ENCODE measurements at places on chromosomes 1 and 21.

DNA sequence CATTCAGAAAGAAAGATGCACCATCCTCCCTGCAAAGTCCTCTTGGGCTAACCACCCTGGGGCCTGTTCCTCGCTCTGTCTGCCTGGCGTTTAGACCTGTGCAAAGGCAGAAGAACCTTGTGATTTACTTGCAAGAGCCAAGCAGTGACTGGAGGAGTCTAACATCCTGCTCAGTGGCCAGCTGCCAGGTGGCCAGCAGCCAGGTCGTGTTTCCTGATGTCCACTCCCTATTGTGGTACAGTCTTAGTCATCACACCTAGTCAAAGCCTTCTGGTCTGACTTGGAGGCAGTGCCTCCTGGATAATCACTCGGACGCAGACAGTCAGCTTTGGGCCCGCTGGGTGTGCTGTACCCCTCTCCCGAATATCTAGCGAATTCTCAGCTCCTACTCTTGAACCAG is 118.1 kb downstream of the PGBD5 start:
- DNase-seq: peak; percentile 17

DNA sequence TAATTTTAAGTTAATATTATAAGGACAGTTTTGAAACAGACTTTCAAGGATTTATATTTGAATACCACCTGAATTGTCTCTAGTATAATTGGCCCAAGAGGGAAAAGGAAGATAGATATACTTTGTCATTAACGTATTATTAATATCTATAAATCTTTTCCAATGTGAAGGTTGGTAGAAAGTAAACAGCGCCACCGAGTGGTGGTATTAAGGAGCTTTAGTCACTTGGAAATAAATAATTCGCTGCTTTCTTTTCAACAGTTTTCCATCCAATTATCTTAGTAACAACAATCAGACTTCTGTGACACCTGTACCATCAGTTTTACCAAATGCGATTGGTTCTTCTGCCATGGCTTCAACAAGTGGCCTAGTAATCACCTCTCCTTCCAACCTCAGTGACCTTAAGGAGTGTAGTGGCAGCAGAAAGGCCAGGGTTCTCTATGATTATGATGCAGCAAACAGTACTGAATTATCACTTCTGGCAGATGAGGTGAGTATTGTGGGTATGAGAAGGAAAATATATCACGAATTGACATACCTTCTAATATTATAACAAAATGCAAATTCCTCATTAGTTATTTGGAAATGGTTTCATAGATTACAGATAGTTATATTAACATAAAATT is 37.7 kb downstream of the SH3GLB1 start:
- no peak for DNase-seq

DNA sequence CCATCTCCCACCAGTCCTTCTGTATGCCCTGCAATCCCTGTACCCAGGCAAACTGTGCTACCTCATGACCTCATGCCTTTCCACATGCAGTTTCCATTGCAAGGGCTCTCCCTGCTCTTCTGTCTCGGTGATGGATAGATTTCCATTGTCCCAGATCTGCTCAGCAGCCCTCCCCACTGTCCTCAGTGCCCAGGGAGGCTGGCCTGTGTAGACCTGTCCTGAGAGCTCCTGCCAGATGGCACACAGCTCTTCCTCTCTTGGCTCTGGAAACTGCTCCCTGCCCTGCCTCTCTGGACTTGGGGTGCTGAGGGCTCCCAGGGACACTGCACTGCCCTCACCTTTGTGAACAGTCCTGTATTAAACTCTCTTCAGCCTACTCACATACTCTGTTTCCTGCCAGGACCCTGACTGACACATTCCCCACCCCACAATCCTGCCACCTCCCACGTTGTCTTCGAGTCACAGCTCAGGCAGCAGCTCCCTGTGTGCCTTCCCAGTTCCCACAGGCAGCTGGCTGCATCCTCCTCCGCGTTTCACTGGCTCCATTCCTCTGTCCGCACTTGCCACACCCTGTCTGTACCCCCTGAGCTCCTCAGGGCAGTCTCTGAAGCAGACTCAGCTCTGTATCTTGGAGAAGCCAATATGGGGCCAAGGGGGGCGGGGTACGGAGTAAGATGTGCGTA is 57.0 kb downstream of the SPATA46 start:
- DNase-seq: no peak

DNA sequence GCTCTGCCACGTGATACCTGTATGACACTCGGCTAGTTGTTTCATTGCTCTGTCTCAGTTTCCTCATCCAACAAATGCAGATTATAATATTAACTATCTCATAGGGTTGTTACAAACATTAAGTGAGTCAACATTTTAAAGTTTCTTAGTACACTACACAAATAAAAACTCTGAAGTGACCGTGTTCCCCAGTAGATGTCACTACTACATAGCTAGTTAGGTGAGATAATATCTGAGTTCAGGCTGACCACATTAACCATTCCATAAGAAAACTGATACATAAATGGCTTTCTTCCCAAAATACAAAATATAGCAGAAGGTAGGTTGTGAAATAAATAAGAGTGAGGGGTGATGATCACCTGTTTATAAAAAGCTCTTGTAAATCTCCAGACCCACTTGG is 214.1 kb downstream of the NUF2 start:
- no peak for DNase-seq

GRCh38 chr1:246726881-246727280 is 2.7 kb downstream of the SCCPDH start:
- no peak for DNase-seq

DNA sequence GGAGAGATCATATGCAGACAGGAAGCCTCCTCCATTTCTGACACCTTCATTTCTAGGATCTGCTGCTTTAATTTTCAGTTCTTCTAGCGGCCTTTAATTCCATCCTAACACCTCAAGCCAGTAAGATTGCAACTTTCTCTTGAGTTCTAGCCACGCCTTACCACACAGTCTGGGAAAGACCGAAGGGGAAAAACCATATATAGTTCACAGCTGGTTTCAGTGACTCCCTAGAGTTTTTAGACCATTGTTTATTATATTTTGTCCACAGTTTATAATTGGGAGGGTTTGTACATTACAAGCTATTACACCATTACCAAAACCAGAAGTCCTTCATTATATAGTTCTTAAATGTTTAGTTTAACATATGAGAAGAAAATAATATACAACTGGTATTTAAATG is 37.5 kb downstream of the DPH5 start:
- DNase-seq: no peak

- no peak for DNase-seq
Observed at GRCh38 chr21:35206141-35207125, 157.3 kb upstream of the RUNX1 start.

GRCh38 chr1:197778366-197778945 is 3.2 kb upstream of the DENND1B start:
- DNase-seq: no peak

- peak; percentile 1 for DNase-seq
Observed at GRCh38 chr1:75083848-75084514, 50.2 kb upstream of the LHX8 start.

DNA sequence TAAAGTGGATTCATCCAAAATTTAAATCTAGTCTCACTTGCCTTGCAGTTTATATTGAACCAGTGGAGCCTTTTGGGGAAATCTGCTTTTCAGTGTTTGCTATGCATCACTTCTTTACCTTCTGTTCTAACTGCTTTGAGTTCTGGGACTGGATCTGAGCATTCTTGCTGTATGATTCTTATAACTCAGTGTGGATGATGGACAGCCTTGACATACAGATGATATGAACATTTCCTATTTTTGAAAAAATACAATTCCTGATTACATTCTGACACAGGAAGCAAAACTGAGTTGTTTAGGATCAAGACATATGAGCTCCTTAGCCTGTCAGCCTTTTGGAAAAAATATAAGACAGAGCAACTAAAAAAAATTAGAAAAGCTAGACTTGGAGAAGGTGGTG is 115.2 kb downstream of the DISP1 start:
- DNase-seq: no peak

- DNase-seq: no peak
Observed at GRCh38 chr1:73778471-73778870, 419.5 kb downstream of the LRRIQ3 start.

DNA sequence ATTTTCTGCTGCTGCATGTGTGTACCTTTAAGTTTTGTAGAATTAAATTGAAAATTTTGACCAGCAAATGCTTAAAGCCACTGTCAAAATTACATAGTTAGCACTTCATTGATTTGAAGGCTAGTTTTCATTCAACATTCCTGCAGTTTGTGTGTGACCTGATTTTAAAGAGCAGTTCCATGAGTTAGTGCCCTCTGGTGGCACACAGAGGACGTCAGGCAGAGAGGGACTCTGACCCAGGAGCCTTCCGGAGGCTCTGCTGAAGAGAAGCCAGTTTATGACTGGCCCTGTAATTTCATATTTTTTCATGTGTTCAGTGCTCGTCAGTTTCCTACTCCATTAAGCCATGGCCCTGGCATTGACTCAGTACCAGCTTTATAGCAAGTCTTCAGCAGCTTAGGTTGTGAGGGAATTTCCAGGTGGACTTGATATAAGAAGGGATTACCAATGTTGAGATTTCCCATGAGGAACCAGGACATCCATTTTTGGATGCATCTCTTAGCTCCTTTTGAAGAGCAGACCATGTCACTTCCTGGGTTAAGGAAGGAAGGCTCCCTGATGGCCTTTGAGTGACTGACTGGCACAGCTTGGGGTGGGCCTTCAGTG is 104.7 kb downstream of the CAMTA1 start:
- DNase-seq: no peak

- peak; percentile 20 for DNase-seq
Observed at GRCh38 chr1:192311281-192311680, 5.5 kb upstream of the RGS21 start.

GRCh38 chr1:65045022-65045817 is 78.9 kb upstream of the JAK1 start:
- no peak for DNase-seq

DNA sequence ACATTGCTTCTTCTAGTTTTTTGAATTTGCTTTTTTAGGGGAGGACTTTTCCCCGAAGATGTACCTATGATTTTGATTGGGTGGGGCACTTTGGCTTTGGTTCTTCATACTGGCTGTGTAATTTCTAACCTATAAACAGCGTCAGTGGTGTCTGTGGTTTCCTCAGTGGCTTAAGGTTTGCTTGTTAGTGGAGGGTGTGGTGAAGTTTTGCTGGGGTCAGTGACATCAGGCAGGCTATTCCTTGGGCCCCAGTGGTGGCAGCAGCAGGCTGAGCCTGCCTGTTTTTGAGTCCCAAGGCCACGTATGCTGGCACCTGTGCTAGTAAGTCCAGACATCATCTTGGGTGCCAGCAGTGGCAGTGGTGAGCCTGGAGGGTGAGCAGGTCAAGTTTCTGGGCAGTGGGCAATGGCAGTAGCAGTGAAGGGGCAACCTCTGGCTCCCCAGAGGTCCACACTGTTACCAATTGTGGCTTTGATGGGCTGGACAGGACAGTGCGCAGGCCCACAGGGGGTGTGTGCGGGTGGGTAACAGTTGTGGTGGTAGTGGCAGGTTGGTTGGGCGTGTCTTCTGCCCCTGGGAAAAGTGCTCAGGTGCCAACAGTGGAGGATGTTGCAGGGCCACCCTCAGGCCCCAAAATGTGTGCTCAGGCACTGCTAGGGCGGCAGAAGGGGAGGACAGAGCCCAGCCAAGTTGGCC is 54.9 kb upstream of the B3GALT2 start:
- no peak for DNase-seq

DNA sequence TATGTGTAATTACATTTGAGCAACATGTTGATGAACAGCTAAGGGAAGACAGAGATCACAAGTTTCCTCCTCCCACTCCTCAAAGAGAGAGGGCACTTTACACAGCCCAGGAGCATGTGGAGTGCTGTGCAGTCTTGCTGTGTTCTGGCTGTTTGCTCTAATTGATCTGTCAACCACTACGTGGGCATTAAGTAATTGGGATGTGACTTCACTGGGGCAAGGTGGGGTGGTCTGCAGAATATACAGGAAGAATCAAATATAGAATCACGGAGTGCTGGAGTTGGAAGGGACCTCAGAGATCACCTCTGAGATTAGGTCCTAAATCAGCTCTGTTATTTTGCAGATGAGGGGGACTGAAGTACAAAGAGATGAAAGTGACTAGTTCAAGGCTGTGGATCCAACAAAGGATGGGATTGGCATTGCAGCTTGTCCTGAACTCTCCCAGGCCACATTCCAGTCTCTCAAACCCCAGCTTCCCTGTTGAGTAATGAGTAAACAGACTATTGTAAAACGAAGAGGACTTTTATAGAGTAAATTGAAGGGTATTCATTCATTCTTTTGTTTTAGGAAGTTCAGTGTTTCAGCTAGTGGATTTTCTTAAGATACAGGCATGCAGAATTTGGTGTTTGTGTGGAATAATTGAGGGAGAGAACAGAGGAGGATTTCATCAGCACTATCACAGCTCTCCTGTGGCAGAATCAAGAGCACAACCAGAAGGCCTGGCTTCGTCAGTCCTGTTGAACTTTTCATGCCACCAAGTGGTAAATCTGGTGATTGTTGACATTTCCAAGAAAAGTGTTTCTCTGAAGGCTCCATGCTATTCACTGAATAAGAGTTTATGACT is 22.4 kb downstream of the NOS1AP start:
- DNase-seq: no peak

DNA sequence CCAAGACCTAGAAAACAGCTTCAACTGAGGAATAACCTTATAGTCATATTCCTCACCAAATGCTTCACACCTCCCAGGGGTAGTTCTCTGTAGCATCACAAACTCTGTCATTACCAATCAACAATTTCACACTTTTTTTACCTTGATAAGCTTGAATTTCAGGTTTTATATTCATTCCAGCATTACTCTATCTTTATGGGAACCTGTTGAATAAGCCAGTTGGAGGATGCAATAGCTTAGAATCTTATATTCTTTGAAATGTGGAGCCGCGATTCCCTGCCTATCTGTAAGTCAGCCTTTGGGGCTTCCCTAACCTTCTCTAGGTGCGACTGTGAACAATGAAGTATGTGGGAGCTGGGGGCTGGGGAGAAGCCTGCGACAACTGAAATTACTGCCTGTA is 145.4 kb downstream of the GREM2 start:
- DNase-seq: no peak

GRCh38 chr1:18234790-18235242 is 127.2 kb downstream of the IGSF21 start:
- peak; percentile 3 for DNase-seq

- DNase-seq: no peak
Observed at GRCh38 chr21:45359451-45360217, 45.3 kb upstream of the COL18A1 start.

GRCh38 chr1:160401487-160401805 is 1.1 kb downstream of the VANGL2 start:
- DNase-seq: no peak

GRCh38 chr1:210049616-210050015 is 111.6 kb downstream of the SYT14 start:
- DNase-seq: no peak
